ENCODE measurements at places on chromosomes 12 and 14. TPM values are rescaled to one million over a fixed set of nuclear protein-coding genes. Genes with fewer than 3 reads are reported as not detected.

The SSTR1 gene
- total RNA-seq = 0.24 TPM

GRCh38 chr12:42475106-42475505 is 114.4 kb downstream of the PRICKLE1 start:
- no peak for DNase-seq
- no peak overlapping the region for H3K27ac ChIP-seq
- H3K36me3 ChIP-seq = no peaks in the 10 kb centered on the region
- H3K4me1 ChIP-seq = peaks cover 26% of the 10 kb centered on the region

The TESPA1 gene
- not detected for total RNA-seq

- H3K4me3 ChIP-seq = no peak overlapping the region
- peaks cover 1% of the 10 kb centered on the region for H3K27me3 ChIP-seq
- H3K4me1 ChIP-seq = no peaks in the 10 kb centered on the region
- no peaks in the 10 kb centered on the region for H3K36me3 ChIP-seq
Observed at GRCh38 chr12:114729731-114730130, 45.8 kb upstream of the TBX3 start.

DNA sequence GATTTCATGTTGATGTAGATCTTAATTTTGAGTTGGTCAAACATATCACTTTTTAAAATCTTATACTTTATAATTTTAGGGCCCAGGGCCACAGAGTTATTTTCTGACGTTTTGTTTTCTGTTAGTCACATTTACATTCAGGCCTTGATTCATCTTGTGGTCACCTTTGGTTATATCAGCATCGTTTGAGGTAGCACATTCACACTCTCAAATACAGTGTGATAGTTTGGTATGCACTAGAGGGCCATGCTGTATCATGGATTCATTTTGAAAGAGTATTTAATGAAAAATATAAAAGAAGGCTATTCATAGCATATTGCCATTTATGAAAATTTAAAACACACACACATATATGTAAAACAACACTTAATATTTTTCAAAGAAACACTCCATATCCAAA is 274.6 kb downstream of the RAD51B start:
- H3K4me3 ChIP-seq = no peak overlapping the region
- DNase-seq = no peak
- peaks cover 18% of the 10 kb centered on the region for H3K4me1 ChIP-seq
- H3K36me3 ChIP-seq = no peaks in the 10 kb centered on the region

The CLEC6A gene
- total RNA-seq = not detected

The EVL gene
- total RNA-seq = 33.5 TPM

DNA sequence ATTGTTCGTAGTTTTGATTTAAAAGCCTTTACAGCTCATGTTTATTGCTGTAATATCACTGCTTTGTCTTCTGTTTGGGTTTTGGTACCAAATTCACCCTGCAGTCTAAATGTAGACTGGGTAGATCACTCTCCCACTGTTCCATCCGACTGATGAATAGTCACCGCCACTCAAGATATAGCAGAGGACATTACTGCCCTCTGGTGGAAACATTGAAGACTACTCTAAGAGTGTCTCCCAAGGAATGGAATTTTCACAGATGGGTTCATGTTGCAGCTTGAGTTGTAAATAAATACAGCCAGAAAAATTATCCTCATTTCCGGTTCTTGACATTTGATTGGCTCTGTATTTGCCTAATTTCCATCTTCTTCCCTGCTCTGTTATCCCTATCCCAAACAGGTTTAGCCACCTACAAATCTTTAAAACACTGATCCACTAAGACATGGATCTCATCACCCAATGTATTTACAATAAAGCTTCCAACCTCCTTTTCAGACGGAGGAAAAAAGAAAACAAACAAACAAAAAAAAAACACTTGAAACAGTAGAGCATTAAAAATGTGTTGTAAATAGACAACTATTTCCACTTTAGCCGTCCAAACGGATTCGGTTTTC is 198.3 kb upstream of the CPNE8 start:
- H3K36me3 ChIP-seq = no peaks in the 10 kb centered on the region
- H3K27ac ChIP-seq = no peak overlapping the region
- H3K4me1 ChIP-seq = peaks cover 15% of the 10 kb centered on the region
- H3K4me3 ChIP-seq = no peak overlapping the region

The PSMC1 gene
- 147 TPM for total RNA-seq

DNA sequence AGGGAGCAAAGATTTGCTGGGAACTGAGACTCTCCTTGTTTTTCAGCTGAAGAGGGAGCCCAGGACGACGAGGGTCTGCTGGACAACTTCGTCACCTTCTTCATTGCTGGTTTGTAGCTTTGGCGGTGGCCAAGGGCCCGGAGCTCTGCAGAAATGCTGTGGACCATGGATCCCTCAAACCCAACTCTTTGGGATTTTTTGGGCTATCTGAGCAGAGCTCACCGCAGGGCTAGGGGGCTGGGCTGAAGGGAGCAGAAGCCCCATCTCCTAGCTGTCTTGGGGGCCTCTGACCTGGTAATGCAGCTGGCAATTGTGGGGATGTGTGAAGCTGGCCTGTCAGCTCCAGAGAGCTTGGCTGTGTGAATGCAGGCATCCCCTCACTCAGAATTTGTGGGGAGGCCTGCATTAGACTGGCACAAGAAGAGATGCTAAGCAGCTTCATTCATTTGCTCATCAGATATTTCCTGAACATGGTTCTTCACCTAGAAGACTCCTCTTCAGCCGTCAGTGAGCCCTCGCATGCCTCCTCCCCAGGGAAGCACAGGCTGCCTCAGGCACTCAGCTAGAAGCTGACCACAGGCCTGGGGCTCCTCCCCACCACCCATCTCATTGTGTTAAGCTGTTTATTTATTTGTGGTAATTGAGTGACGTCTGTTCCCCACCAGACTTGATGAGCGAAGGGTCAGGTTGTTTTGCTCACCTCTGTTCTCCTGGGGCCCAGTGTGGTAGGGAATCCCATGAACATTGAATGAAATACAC is 32.2 kb downstream of the CYP46A1 start:
- no peak overlapping the region for H3K27ac ChIP-seq
- peaks cover 61% of the 10 kb centered on the region for H3K27me3 ChIP-seq
- DNase-seq = no peak
- H3K4me1 ChIP-seq = no peaks in the 10 kb centered on the region
- H3K36me3 ChIP-seq = no peaks in the 10 kb centered on the region
- no peak overlapping the region for H3K4me3 ChIP-seq

- H3K27me3 ChIP-seq = no peaks in the 10 kb centered on the region
- no peaks in the 10 kb centered on the region for H3K4me1 ChIP-seq
- no peak overlapping the region for H3K4me3 ChIP-seq
- H3K36me3 ChIP-seq = no peaks in the 10 kb centered on the region
- H3K27ac ChIP-seq = no peak overlapping the region
Observed at GRCh38 chr14:93343797-93344196, 3.2 kb upstream of the COX8C start.

DNA sequence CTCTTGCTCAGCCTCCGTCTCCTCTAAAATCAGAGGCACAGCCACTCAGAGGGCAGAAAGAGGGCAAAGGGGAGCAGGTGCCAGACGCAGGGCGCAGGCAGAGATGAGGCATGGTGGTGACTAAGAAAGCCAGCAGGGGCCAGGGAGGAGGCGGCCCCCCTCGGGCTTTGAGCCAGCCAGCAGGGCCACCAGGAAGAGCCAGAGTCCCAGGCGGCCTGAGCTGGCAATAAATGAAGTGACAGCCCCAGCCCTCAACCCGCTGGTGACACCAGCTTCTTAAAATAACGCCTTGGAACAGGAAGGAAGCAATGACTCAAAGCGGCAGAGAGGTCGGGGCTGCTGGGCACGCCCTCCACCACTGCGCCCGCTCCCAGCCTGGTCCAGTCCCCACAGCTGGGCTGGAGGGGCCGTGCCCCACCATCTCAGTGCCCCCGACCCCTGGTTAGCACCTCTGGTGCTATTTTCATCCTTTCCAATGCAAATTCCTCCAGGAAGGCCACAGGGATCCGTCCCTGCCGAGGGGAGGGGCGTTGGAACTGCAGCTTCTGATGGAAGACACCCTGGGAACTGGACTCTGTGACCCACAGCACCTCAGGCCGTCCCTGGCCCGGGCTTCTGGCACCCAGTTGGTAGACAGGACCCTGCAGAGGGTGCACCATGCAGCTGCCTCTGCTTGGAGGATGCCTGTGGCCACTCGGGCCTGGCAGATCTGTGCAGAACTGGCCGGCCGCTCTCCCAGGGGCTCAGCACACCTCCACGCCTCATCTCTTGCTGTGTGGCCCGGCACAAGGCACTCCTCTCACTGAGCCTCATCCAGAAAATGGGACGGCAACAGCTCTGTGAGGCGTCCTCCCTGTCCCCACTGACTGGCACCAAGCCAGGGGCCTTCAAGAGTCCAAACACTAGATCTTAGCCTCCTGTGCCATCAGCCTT is 113.7 kb downstream of the NCOR2 start:
- H3K27me3 ChIP-seq = no peaks in the 10 kb centered on the region
- peaks cover 58% of the 10 kb centered on the region for H3K36me3 ChIP-seq
- DNase-seq = peak; percentile 94
- peak overlapping the region; percentile 46 for H3K4me3 ChIP-seq

The SIX1 gene
- 6.7 TPM for total RNA-seq

- peaks cover 48% of the 10 kb centered on the region for H3K27me3 ChIP-seq
- H3K27ac ChIP-seq = no peak overlapping the region
- DNase-seq = no peak
- no peaks in the 10 kb centered on the region for H3K4me1 ChIP-seq
- H3K4me3 ChIP-seq = no peak overlapping the region
Observed at GRCh38 chr14:94934276-94934810, 164.4 kb upstream of the GSC start.

DNA sequence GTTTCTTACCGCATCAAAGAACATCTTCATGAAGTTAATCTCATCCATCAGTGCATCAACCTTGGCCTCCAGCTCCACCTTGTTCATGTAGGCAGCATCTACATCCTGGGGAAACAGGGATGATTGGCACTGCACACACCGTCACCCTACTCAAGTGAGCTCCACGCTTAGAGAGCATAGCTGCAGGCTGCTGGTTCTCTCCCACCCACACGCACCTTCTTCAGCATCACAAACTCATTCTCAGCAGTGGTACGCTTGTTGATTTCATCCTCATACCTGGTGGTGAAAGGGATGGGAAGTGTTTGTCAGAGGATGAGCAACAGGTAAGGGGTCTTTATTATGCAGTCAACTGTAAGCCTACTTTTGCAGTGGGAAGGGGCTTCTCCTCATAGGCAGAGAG is 2.3 kb downstream of the KRT5 start:
- DNase-seq = no peak
- H3K4me3 ChIP-seq = no peak overlapping the region
- peaks cover 45% of the 10 kb centered on the region for H3K27me3 ChIP-seq
- H3K36me3 ChIP-seq = no peaks in the 10 kb centered on the region
- H3K4me1 ChIP-seq = peaks cover 11% of the 10 kb centered on the region

The ZDHHC22 gene
- not detected for total RNA-seq

- H3K27me3 ChIP-seq = peaks cover 14% of the 10 kb centered on the region
- H3K36me3 ChIP-seq = no peaks in the 10 kb centered on the region
- no peaks in the 10 kb centered on the region for H3K4me1 ChIP-seq
- H3K4me3 ChIP-seq = no peak overlapping the region
- no peak overlapping the region for H3K27ac ChIP-seq
- peak; percentile 86 for DNase-seq
Observed at GRCh38 chr14:94136575-94137331, 7.3 kb upstream of the IFI27L2 start.

DNA sequence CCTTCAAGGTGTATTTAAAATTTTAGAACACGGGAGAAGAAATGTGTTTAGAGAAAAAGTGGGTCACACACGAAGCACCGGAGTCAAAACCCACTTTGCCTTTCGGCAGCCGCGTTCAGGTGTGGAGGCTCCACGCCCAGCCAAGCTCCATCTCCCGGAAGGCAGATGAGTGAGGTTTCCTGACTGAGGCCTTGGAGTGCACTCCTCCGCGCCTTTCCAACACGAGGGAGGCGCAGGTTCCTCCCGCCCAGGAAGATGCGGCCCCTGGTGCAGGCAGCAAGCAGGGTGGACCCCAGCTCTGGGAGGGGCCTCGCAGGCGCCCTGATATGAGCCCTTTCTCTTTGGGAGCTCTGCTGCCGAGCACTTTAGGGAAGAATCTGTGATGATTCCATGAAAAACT is 22.5 kb downstream of the MTA1 start:
- H3K27ac ChIP-seq = no peak overlapping the region
- no peak overlapping the region for H3K4me3 ChIP-seq
- no peak for DNase-seq
- H3K27me3 ChIP-seq = no peaks in the 10 kb centered on the region
- H3K36me3 ChIP-seq = peaks cover 31% of the 10 kb centered on the region

The NOP9 gene
- total RNA-seq = 40.2 TPM

DNA sequence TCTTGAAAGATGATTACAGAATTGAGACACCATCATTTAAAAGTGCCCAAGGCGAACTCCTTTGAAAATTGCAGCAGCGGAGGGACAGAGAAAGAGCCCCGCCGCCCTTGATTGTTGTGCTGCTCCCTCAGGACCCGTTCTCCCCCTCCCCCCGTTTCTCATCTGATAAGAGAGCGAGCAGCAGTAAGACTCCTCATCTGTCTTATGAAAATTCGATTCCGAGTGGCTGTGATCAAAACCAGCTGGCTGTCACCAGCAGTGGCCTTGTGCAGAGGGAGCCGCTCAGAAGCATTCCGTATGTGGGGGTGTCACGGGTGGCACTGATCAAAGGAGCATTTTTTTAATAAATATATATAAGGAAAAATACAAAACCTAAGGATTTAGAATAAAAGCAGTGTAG is 78.0 kb upstream of the GPATCH2L start:
- DNase-seq = no peak
- H3K27me3 ChIP-seq = no peaks in the 10 kb centered on the region
- H3K27ac ChIP-seq = no peak overlapping the region
- no peaks in the 10 kb centered on the region for H3K36me3 ChIP-seq
